ENCODE measurements at places on chromosomes 5 and 9. TPM values are rescaled to one million over a fixed set of nuclear protein-coding genes. Genes with fewer than 3 reads are reported as not detected.
A peak's percentile ranks its signal among the peaks of the same experiment; 100 is the strongest.

DNA sequence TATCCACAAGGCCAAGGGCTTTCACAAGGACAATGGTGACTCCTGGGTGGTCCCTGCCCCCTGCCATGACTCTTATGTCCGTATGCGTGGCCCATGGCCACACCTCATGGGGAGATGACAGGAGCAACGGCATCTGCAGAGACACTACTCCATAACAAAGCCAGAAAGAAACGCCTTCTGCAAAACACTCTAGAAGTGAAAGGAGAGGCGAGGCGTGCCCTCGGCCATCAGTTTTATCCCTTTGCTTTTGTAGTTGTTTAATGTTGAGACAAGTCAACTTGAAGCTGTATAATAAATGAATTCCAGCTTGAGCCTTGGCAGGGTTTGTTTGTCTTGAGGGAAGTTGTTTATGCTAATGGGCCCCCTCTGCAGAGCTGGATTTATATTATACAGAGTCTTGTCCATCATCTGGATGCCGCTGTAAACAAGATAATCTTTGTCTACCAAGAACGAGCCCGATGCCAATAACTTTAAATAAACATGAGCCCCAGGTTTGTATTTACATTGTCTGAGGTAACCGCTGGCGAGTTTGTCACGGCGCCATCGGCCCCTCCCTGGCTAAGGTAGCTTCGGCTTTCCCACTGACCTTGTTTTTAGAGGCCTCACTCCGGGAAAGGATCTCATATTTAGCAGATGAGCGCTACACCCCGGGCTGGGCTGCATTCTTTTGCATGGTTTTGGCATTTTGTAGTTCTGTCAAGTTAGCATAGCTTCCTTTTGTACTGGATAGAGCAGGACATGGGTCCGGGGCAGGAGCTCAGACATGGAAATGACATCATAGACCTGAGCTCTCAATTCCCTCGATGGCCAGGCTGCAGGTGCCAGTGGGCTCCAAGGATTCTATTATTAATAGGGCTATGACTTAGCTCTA is 165.3 kb downstream of the ERCC6L2 start:
- no peak for DNase-seq

GRCh38 chr5:23419115-23419514 is 88.3 kb upstream of the PRDM9 start:
- peak; percentile 79 for DNase-seq

- no peak for DNase-seq
Observed at GRCh38 chr5:51001227-51001923, 334.9 kb downstream of the PARP8 start.

DNA sequence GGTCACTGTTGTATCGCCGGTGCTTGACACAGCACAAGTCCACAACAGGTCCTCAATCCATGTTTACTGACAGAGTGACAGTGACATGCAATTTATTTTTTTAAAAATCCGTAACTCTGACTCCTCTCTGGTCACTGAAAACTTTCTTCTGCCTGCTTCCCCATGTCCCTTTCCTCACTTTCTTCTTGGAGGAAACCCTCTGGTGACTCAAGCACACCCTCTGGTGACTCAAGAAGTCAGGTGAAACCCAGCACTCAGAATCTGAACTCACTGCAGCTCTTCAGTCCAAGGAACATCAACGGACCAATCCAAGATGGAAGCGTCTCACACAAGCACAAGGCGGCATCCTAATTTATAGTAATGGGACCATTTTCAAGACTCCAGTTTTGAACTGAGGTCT is 245.9 kb downstream of the FSTL4 start:
- DNase-seq = peak; percentile 14

DNA sequence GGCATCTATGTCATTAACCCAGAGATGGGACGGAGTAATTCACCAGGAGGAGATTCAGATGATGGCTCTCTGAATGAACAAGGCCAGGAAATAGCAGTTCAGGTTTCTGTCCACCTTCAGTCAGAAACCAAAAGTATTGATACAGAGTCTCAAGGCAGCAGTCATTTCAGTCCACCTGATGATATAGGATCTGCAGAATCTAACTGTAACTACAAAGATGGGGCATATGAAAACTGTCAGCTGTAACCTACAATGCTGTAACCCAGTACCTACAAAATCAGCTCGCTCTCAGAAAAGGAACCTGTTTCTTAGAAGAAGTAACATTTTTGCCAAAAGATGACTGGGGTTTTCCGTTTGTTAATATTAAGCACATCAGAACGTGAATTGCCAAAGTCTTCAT is 14.7 kb downstream of the MFAP3 start:
- no peak for DNase-seq

DNA sequence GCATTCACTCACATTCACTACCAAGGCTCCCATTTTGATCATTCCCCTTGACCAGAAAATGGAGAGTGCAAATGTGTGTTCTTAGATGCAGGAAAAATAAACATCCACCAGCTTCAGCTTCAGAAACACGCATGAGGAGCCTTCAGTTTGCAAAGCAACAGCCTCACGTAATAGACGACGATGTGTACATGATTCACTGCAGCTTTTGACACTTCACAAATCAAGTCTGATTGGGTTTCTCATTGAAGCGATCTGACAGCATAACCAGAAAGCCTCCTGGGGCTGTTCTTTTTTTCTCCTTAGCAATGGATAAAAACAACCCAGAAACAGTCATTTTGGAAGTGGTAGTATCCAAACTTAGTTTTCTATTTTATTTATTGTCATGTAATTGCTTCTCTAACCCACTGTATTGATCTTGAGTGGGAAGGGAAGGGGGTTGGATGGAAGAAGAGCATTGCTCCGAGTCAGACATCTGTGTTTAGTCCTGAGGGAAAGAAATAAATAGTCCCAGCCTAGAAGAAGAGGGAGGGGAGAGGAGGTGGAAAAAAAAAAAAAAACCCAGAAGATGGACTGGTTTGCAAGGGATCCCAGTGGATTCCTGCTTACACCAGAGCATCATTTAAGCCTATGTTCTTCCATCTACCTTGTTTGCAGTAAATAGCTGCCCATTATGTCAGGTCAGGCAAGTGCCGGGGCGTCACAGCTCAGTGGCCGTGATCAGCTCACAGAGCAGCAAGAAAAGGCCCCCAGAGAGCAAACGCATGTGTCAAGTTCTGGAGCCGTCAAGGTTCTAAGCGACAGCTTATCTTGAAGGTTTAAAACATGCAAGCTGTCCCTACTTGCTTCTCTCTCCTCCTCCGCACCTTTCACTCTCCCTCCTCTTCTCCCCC is 190.2 kb upstream of the SNX2 start:
- no peak for DNase-seq

- peak; percentile 49 for DNase-seq
Observed at GRCh38 chr5:131171276-131171810, 599 bp downstream of the LYRM7 start.

GRCh38 chr9:111648066-111648465 is 13.3 kb upstream of the GNG10 start:
- no peak for DNase-seq

DNA sequence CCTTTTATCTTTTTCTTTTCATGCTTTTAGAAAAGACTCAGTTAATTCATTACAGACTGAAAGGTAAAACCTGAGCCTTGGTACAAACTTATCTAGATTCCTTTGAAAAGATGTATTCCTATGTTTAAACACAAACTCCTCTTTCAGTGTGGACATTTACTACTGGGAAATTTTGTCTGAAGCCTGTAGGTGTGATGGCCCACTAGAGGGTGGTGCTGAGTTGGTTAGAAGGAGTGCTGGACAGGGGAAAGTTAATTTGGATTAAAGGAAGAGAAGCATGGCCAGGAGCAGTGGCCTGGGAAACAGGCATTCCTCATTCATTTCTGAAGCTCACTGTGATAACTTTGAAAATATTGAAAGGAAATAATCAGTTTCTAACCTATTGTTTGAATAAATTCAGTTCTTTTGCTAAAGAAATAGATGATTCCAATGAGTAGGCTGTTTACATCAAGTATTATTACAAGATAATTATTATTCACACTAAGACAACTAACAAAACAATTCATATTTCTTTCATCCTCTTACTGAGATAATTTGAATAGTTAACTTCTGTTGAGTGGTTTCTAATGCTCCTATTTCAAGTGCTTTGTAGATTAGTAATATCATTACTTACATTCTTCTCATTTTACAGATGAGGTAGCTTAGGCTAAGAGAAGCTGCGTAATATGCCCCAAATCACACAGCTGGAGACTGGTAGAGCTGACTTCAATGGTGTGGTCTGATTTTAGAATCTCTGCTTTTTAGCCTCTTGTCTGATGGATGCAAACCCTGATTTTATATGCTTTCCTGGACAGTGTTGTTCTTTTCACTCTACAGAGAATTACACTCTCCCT is 150.9 kb downstream of the ADGRV1 start:
- peak; percentile 57 for DNase-seq

- DNase-seq = no peak
Observed at GRCh38 chr5:39432696-39433530, 8.1 kb upstream of the DAB2 start.

GRCh38 chr5:149240354-149240998 is 31.2 kb upstream of the AFAP1L1 start:
- no peak for DNase-seq

Gene IFNA2
- total RNA-seq = not detected

Gene FAM221B
- total RNA-seq = not detected

DNA sequence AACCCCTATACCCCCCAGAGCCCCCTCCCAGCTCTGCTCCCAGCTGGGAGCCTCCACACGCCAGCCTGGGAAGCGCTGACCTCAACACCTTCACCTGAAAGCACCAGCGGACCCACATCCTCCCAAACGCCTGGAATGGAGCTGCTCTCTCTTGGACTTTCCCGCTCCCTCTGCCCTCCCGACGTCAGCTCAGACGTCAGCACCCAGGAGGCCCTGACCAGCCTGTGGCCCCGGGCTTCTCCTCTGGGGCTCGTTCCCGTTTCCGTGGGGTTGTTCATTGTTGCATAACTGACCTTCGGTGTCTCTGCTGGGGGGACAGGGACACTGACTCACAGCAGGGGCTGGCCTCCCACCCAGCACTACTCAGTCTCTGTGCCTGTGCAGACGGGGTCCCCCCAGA is 35.0 kb upstream of the SLC6A3 start:
- no peak for DNase-seq

GRCh38 chr5:44332285-44332971 is 56.8 kb downstream of the FGF10 start:
- DNase-seq = peak; percentile 66

DNA sequence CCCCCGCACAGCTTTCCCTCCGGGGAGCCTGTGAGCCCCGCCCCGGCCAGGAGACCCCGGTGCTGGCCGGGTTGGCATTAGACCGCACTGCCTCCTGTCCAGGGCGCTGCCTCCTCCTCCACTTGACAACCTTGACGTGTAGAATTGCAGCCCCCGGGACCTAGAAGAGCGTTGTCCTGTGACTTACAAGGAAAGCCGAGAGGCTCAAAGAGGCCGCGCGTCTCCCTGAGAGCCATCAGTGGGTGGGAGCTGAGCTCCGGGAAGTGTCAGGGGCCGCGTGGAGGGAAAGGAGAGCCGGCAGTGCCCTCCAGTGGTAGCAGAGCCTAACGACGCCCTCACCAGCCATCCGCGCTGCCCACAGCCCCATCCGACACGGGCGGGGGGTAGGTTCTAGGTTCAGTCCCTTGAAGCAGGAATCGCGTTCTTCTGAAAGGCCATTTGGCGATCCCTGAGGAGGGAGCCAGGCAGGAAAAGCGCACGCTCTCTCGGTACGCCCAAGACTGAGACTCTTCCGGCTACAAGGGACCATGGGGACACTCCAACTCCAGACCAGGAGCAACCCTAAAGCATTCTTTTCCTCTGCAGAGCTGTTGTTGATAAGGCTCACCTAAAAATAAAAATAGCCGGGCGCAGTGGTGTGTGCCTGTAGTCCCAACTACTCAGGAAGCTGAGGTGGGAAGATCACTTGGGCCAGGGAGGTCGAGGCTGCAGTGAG is 40.6 kb upstream of the SAP30L start:
- DNase-seq = peak; percentile 85

DNA sequence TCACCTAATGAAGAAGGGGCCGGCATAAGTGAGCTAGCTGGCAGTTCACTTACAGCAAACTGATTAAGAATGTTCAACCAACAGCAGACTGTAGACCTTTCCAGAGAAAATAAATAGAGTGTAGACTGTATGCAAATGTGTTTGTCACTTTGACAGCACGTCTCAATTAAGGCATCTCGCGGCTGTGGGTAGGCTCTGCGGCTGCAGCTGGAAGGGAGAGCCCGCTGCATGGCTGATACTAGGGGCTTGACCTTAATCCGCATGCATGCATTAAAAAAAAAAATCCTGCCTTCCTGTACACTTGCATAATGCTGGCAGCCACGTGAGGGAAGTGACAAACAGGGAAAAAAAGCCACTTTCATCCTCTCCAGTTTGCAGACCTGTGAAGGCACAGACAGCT is 82.3 kb downstream of the CRB2 start:
- DNase-seq = no peak

DNA sequence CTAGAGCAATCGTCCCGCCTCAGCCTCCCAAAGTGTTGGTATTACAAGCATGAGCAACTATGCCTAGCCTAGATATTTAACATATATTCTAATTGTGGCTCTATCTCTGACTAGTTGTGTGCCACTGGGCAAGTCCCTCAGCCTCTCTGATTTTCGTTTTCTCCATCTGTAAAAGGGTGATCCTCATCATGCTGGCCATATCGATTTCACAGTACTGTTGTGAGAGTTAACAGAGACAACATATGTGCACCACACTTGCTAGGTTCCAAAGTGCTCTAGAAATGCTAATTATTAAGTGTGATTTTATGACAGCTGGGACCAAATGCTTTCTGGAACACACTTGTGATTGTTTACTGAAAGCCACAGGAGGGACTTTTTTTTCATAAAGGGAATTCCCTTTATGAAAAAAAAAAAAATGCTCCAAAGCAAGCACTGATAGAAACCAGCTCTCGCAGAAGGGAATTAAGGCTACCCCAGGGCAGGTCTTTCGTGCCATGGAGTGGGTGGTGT is 78.5 kb upstream of the EPB41L4B start:
- no peak for DNase-seq

Gene PCDHA3
- not detected for total RNA-seq

Gene GAPT
- total RNA-seq = not detected

DNA sequence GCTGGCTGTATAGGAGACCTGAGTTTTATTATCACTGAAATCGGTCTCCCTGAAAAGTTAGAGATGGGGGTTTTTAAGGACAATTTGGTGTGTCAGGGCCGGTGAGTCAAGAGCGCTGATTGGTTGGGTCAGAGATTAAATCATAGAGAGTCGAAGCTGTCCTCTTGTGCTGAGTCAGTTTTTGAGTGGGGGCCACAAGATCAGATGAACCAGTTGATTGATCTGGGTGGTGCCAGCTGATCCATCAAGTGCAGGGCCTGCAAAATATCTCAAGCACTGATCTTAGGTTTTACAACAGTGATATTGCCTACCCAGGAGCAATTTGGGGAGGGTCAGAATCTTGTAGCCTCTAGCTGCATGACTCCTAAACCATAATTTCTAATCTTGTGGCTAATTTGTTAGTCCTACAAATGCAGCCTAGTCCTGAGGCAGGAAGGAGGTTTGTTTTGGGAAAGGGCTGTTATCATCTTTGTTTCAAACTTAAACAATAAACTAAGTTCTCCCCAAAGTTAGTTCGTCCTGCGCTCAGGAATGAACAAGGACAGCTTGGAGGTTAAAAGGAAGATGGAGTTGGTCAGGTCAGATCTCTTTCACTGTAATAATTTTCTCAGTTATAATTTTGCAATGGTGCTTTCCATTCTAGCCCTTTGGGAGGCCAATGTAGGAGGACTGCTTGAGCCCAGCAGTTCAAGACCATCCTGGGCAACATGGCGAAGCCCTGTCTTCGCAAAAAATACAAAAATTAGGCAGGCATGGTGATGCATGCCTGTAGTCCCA is 31.6 kb upstream of the RFK start:
- DNase-seq = no peak

Gene SECISBP2
- total RNA-seq = 36.4 TPM

Data from MCF 10A (cell line).